ENCODE measurements at places on chromosomes 11 and 22.

- no peak for DNase-seq
Observed at GRCh38 chr11:65919573-65920371, 546 bp downstream of the DRAP1 start.

DNA sequence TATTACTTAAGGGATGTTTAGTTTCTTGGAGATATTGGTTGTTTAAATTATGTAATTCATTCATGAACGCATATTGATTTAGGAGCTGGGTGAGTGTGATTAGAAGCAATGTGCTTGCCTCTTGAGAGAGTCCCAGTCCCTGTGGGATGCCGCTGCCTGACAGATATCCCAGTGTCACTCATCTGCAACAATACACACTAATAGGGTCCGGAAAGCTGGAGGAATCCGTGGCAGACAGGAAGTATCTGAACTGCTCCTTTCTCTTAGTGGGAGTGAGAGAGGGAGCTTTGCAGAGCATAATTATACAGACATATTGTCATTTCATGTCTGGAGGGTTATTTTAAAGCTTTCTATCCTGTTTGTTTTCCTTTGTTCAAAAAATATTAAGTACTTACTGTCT lies 17.4 kb downstream of the AMOTL1 start:
- no peak for DNase-seq

- DNase-seq: no peak
Observed at GRCh38 chr11:118757876-118758399, 33.0 kb downstream of the DDX6 start.

DNA sequence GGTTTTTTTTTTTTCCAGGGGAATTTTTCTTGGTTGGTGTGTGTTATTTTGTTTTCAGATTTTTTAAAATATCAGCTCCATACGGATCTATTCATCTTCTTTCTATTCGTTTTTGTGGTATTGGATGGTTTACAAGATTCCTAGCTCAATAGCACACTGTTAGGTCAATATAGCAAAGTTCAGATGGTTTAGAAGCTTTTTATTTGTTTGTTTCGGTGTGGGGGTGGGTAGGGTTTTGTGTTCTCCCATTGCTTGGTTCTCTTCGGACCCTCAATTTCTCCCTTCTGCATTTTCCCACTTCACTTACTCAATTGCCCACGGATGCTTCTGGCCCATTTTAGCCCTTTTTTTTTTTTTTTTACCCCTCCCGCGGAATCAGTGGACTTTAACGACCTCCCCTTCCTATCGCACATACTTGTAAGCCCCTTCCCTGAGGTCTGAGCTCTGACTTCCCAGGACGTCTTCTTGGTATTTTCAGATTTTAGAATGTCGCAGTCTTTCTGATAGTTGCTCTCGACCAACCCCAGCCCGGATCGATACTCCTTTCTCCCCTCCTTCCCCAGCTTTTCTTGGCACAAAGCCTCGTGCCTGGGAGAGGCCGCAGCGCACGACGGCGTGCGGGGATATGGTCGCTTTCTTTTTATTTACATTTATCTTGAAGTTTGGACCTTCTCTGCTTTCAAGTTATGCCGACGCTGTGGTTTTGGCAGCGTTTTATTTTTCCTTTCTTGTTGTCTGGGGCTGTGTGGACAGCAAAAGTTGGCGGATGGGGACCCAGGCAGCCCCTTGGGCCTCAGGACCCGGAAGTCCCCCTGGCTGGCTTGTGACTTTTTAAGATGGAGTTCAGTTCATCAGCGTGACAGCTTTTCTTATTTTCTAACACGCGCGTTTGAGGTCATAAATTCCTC lies 4.4 kb upstream of the SPDYC start:
- DNase-seq: no peak

- DNase-seq: no peak
Observed at GRCh38 chr11:67405196-67405567, 1.3 kb downstream of the TBC1D10C start.

GRCh38 chr11:11660363-11660740 lies 38.5 kb upstream of the GALNT18 start:
- no peak for DNase-seq

DNA sequence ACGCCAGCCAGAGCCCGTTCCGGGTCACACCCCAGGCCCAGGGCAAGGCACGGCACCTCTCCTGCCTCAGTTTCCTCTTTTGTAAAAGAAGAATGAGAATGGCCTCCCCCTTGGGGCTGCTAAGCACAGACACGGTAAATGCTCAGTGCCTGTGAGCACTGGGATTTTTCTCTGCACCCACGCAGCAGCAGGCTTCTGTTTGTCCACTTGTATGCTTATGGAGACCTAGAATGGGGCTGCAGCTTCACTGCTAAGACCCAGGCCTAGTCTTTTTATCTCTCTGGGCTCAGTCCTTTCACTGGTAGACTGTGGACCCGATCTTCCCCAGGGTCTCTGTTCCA lies 1327.9 kb downstream of the TBC1D22A start:
- no peak for DNase-seq

GRCh38 chr11:68839054-68839865 lies 2.5 kb downstream of the CPT1A start:
- peak; percentile 97 for DNase-seq

Data from HTR-8/SVneo (cell line).